Activated CD8-positive, alpha-beta memory T cell treated with anti-CD3 and anti-CD28 coated beads, Interleukin-2, amount 50 U/mL, for 4 hours (primary cell): ENCODE measurements at places on chromosomes 11 and 22.
A peak's percentile ranks its signal among the peaks of the same experiment; 100 is the strongest.

DNA sequence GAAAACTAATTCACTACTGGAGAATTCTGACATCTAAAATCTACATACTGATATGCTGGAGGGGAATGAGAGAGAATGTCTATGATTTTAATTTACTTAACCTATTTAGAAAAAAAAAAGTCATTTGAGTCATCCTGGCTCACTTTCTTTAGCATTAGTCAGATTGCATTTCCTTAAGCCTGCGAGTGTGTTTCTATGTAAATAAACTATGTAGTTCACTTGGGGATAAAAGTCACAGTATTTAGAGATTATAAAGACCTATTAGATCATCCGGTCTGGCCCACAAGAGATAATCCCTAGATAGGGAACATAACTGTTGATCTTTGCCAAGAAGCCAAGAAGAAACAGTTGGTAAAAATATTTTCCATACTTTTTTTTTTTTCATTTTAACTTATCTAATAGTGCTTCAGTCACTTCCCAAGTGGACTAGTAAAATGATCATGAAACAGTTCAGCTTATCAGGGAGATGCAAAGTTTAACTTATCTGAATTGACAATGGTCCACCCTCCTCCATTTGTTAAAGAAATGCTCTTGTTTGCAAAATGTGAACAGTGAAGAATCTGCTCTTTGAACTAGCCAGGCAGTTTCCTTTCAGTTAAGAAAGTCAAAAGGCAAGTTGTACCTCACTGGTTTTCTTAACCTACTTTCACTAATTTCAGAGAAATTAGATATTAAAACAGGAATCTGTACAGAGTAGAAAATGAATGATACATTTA lies 21.2 kb upstream of the BLID start:
- no peak for DNase-seq

GRCh38 chr22:28139961-28140360 lies 220.9 kb upstream of the PITPNB start:
- DNase-seq, result no peak

DNA sequence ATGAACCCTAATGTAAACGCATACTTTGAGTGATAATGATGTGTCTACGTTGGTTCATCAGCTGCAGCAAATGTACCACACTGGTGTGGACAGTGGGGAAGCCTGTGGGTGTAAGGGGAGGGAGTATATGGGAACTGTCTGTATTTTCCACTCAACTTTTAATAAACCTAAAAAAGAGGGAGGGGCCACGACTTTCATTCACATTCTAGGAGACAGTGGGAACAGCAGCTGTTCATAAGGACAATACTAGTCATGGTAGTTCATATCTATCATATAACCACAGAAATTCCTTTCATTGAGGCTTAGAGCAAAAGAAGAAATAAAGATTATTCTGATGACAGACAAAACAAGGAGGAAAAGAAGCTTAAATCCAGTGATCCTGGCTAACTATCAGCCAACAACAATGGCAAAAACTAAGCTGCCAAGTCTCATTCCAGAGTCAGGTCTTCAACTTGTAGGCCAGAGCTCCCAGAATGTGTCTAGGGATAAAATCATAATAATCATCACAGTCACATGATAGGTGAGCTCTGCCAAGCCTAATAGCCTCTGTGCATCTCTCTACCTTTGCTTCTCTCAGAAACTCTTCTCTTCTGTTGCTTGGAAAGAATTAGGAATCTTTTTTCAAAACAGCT lies 59.4 kb upstream of the CHRM4 start:
- no peak for DNase-seq

- no peak for DNase-seq
Observed at GRCh38 chr11:115722711-115723110, 218.5 kb upstream of the CADM1 start.

- peak; percentile 31 for DNase-seq
Observed at GRCh38 chr11:126282361-126282735, 545 bp upstream of the TIRAP start.

- no peak for DNase-seq
Observed at GRCh38 chr22:26482161-26482560, 1.4 kb downstream of the HPS4 start.

GRCh38 chr11:86151174-86152005 lies 82.5 kb upstream of the PICALM start:
- DNase-seq, result no peak

GRCh38 chr11:132982772-132983640 lies 549.3 kb downstream of the OPCML start:
- DNase-seq, result no peak

DNA sequence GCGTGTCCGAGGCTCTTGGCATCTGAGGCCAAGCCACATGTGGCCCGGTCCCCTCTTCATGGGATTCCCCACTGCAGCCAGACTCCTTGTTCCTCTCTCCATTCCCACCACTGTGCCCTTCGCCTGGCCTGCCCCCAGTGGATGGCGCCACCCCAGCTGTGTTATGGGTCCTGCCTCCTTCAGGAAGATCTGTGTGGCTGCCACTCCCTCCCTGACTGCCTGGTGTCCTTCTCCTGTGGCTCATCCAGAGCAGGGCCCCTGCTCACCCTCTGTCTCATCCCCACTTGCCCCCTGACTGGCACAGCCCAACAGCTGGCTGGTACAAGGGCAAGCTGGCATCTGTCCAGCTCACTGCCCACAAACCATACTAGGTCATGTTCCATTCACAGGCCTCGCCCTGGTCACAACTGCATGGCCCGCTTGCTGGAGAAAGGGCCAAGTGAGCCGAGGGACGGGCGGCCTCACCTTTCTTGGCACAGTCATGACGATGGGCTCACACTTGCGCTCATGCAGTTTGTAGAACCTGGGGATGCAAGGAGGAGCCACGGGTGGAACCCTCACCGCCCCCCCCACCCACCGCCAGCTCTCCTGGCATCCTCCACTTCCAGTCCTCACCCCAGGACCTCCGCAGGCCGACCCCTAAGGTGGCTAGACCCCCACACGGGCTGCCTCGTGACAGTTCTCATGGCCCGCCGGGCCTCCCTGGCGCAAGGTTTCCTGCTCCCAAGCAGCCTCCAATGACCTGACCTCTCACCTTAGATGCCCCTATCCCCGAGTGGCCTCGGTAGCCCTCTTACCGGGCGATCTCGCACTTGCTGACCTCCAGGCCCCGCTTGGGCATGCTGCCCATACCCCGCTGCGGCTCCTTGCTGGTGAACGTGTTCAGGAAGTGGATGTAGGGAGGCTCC lies 2.1 kb upstream of the PTPRCAP start:
- DNase-seq, result no peak

- peak; percentile 82 for DNase-seq
Observed at GRCh38 chr22:38272373-38273134, at the start of gene TMEM184B. TSS of gene TMEM184B (minus strand) at chr22:38273010. CDS start at chr22:38247961, 25,049 bp downstream.

DNA sequence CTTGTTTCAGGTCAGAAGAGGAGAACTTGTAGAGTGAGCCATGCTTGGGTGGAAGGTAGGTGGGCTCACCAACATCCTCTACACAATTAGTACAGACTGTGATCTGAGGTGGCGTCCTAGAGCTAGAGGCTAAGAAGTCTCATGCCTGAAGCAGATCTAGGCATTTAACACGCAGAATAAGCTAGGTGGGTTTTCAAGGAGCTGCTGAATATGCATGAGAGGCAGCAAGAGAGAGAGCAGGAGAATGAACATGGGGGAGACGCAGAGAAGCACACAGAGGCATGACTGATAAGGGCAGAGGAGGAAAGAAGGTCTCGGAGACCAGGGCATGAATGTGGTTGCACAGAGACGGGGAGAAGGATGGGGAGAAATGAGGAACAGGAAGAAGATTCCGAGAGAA lies 36.8 kb upstream of the JAM3 start:
- no peak for DNase-seq

- DNase-seq, result no peak
Observed at GRCh38 chr11:117387992-117388755, 60.5 kb downstream of the CEP164 start.

DNA sequence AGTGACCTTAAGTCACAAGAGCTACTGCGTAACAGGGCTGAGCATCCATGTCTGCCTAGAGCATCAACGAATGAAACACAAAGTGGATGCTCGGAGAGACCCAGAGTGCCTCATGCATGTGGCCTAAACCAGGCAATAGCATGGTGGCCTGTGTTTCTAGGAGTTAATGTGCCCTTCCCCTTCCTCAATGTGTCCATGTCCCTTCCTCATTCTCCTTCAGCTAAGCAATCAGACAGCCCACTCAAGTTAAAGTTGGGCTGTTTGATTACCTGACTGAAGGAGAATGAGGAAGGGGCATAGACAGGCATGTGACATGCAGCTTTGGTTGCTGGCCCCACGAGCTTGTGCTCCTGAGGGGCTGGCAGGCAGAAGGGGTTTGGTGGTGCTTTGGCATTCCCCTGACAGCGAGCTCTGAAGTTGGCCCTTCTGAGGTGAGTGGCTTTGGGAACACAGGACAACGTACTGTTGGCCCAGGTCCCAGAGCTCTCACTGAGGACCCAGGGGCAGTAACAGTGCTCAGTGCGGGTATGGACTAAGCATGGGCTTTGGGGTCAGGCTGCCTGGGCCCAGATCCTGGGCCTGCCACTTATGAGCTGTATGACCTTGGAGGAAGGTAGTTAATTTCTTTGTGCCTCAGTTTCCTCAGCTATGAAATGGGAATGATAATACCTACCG lies 46.7 kb downstream of the IRAG1 start:
- DNase-seq, result no peak
